ENCODE measurements at places on chromosomes 11 and 22. TPM values are rescaled to one million over a fixed set of nuclear protein-coding genes. Genes with fewer than 3 reads are reported as not detected.

DNA sequence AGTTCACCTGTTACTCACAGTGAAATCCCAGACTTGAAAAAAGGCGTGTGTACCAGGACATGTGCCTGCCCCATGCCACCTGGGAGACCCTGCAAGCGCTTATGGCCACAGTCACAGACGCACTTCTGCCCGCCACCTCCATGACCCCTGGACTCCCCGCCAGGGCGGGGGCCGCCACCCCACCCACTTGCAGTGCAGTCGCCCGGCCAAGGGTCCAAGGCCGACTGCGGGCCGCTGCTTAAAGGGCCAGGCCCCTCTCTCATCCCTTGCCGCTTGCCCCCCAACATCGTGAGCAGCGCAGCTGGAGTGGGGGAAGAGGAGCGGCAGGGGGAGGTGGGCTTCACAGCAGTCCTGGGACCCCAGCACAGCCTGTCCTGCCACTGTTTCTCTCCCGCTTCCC lies 10.8 kb downstream of the DUSP8 start:
- H3K4me3 ChIP-seq, result no peak overlapping the region
- no peak overlapping the region for H3K27ac ChIP-seq
- no peaks in the 10 kb centered on the region for H3K27me3 ChIP-seq
- DNase-seq, result no peak
- peaks cover 66% of the 10 kb centered on the region for H3K4me1 ChIP-seq

The SHANK2 gene
- 0.27 TPM for total RNA-seq

The LGR4 gene
- 13.0 TPM for total RNA-seq

DNA sequence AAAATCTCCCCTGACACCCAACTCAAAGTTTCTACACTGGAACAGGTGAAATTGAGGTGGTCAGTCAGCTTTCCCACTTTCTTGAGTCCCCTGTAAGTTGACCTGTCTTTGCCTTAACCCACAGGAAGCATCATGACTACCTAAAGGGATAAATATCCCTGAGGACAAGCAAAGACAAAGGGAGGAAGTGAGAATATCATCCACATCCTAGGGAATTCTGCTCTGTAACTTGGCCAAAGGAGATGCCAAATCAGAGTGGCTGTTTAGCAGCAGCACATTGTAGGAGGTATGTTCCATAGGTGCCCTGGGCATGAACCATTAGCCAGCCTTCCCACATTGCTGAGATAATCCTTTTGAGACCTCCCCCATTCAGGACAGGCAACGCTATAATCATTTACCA lies 40.9 kb upstream of the MRPL17 start:
- H3K27ac ChIP-seq, result no peak overlapping the region
- H3K36me3 ChIP-seq, result peaks cover 6% of the 10 kb centered on the region
- peaks cover 14% of the 10 kb centered on the region for H3K4me1 ChIP-seq
- H3K27me3 ChIP-seq, result no peaks in the 10 kb centered on the region

The DNAJB7 gene
- not detected for total RNA-seq
